ENCODE measurements at places on chromosomes 1 and 21. TPM values are rescaled to one million over a fixed set of nuclear protein-coding genes. Genes with fewer than 3 reads are reported as not detected.

The SCAMP3 gene
- total RNA-seq: 29.2 TPM

- no peak for DNase-seq
Measured at GRCh38 chr1:241677201-241677600, 25.1 kb downstream of the WDR64 start.

The CELA2A gene
- not detected for total RNA-seq

DNA sequence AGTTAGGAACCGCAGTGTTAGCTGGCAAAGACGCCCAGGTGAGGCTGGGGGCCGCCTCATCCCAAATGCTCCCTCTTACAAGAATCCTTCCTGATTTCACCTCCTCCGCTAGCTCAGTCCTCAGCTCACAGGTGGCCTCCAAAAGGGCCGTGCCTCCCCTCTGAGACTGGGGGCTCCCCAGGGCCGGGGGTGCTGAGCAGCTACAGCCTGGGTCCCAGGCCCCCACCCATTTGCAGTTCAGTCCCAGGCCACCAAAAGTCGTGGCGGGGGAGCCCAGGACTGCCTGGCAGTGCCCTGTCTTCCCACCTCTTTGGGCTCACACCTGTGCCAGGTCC lies 29.6 kb downstream of the RNU1-1 start:
- no peak for DNase-seq

DNA sequence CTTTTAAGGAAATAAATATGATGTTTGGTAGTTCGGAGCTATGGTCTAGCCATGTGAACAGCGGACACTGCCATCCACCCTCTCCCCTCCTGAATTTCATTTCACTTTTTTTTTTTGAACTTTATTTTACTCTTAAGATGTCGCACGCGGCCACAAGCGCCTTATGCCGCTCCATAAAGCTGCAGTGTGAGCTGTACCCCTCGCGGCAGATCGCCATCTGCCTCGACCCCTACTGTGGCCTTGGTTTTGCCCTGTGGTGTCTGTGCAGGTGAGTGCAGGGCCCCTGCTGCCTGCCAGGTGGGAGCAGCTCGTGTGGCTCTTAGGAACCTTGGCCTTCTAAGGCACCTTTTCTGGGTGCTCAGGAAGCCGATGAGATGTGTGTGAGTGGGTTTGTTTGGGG lies 48.1 kb downstream of the S100B start:
- no peak for DNase-seq

DNA sequence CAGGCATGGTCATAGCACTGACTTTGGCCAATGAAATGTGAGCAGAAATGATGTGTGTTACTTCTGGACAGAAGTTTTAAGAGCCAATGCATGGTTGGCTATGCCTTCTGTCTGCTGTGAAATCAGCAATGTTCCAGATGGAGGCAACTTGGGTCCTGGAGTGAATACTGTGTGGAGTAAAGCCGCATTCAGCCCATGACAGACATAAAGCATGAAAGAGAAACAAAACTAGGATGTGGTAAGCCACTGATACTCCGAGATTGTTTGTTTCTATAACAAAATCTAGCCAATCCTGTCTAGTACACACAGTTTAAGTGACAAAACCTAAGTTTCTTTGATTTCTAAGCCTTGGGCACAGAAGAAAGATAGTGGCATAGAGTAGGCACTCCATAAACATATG lies 47.1 kb upstream of the ARHGAP29 start:
- DNase-seq: peak; percentile 48

DNA sequence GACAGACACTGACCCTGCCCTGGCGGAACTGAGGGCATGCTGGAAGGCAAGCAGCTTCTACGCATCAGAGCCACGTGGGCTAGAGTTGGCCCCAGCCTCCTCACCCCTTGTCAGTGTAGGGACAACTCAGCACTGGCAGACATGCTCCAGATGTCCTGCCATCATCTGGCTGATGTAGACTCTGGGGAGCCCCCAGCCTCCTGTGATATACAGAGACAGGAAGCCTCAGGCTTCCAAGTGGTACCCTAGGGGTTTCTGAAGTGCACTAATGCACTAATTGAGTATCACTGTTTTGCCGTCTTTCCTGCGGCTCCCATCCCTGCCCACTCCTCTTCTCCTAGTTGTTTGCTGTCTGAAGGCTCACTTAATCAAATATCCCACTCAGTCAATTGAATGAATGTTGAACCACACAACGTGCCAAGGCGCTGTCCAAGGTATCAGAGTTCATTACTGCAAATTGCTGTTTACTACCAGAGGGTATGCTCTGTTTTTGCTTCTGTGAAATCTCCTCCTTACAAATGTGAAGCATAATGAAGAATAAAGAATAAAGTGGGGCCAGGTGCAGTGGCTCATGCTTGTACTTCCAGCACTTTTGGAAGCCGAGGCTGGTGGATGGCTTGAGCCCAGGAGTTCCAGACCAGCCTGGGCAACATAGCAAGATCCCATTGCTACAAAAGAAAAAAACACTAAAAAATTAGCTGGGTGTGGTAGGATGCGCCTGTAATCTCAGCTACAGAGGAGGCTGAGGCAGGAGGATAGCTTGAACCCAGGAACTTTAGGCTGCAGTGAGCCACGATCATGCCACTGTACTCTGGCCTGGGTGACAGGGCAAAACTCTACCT lies 76.4 kb upstream of the ZBTB18 start:
- DNase-seq: peak; percentile 24

DNA sequence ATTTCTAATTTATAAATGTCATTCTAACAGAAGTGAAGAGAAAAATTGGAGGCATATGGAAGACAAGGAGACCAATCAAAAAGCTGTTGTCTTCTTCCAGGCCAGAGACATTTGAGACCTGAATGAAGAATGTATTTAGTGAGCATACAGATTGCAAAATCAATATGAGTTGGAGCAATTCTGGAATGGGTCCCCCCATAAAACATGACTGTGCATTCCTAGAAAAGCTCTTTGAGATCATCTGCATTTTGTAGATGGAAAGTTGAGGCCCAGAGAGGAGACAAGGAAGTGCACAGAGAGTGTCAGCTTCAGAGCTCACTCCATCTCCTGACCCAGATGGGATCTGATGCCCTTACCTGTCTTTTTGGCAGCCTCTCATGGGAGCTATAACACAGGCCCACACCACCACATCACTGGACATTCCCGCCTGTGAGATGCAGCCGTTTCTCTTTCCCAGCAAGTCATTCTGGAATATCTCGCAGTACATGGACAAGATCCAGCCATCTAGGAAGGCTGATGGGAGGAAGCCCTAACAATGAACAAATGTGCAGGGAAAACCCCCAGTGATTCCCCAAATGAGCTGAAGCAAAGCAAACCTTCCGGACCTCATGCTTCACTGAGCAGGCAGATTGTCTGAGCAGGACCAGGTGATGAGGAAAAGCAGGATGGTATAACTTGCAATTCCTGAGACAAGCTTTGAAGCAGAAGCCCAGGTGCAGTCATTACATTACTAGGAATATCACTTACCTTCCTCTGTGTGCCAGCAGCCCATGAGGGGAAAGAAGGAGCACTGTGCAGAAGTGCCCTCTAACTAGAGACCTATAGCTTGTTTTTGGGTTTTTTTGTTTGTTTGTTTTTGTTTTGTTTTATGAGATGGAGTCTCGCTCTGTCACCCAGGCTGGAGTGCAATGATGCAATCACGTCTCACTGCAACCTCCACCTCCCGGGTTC lies 445.6 kb downstream of the PLPP3 start:
- no peak for DNase-seq

All from IMR-90 (cell line).